ENCODE measurements at places on chromosomes 1 and 21.

DNA sequence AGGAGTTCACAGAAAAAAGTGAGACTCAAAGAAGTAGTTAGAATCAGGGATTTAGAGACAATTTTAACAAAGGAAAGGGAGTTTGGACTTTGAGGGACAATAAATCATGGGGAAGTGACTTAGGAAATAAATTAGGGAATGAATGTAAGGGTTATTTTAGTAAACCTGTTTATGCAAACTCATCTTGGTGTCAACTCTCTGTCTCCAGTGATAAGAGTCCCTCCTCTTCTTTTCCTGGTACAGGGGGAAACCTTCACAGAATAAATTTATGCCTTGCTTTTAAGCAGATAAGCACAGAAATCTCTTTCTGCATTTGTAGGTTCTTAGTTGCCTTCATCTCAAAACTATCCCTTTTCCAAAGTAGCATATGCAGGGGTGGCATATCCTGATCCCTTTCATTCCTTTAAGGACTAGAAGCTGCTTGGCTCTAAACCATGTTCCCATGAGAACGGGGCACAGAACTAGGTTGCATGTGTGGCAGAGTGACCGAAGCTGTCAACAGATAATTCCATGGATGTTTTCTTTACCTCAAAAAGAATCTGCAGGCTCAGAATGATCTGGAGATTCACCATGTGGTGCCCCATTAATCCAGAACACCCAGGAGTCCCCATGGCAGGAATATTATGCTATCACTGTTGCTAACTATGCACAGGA lies 155.4 kb downstream of the ZNF648 start:
- DNase-seq, result no peak

DNA sequence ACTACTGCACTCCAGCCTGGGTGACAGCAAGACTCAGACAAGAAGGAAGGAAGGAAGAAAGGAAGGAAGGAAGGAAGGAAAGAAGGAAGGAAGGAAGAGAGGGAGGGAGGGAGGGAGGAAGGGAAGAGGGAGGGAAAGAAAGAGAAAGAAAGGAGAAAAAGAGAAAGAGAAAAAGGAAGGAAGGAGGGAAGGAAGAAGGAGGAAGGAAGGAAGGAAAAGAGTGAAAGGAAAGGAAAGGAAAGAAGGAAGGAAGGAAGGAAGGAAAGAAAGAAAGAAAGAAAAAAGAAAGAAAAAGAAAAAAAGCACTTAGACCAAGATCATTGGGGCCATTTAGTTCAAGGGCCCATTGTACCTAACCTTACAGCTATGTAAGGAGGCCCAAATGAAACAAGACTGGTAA lies 42.3 kb downstream of the PAFAH2 start:
- no peak for DNase-seq

DNA sequence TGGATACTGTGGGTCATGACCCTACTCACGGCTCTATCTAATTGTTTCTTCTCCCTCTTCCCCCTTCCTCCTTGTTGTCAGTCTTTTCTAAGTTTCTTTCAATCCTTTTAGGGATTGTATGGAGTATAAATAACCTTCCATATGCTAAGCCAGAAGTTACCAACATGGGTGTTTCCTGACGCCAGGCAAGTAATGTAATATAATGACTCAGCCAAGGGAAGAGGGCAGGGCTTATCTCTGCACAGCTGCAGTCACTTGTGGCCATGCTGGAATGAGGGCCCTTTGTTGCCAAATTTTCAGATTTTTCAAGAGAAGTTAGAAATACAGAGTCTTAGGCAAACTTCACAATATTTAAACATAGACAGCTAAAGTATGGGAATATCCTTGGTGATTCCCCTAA lies 194.6 kb downstream of the ST6GALNAC3 start:
- no peak for DNase-seq

GRCh38 chr1:202954057-202954745 lies 3.9 kb downstream of the ADIPOR1 start:
- no peak for DNase-seq

GRCh38 chr1:204171751-204172178 lies 5.6 kb upstream of the REN start:
- DNase-seq, result no peak

Data from substantia nigra (tissue), 51 donors.